CD4-positive, alpha-beta T cell (primary cell): ENCODE measurements at places on chromosomes 4 and X.

GRCh38 chr4:141081921-141082395 lies 51.3 kb downstream of the RNF150 start:
- no peak for DNase-seq

GRCh38 chr4:113008716-113009115 lies 40.7 kb upstream of the ANK2 start:
- no peak for DNase-seq

DNA sequence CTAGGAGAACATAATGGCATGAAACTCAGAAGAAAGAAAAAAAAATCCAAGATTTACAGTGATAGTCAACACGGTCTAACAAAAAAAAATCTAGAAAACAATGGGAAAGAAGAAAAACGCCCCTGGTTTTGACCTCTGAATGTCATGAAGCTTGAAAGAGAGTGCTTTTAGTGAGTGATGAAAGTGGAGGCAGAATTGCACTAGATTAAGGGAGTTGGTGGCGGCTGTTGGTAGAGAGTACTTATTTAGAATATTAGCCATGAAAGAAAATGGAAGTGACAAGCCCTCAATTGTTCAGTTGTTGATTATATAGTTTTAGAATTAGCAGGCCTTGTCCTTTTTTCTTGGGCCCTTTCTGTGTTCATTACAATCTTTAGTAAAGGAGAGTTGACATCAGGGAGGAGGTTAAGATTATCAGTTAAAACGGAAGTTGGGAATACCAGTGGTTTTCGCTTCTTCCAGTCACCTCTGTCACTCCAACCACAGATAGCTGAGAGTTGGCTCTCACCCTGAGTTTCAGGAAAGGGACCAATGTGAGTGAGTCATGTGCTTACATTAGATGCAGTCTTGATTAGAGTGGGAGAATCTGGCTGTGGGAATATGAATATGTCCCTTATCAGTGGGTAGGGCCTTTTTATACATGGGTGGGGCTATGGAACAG lies 29.7 kb downstream of the EREG start:
- DNase-seq = no peak

- no peak for DNase-seq
These were observed 206.8 kb upstream of the PPARGC1A start for GRCh38 chr4:24096603-24097002.
